ENCODE measurements at places on chromosomes 3 and 15. TPM values are rescaled to one million over a fixed set of nuclear protein-coding genes. Genes with fewer than 3 reads are reported as not detected.

HIGD2B gene
- not detected for total RNA-seq

AQR gene
- total RNA-seq = 45.1 TPM

- DNase-seq = no peak
Observed at GRCh38 chr3:149089395-149089794, 3.1 kb upstream of the HLTF start.

- no peak for DNase-seq
Observed at GRCh38 chr3:172700256-172700655, 10.6 kb downstream of the NCEH1 start.

DNA sequence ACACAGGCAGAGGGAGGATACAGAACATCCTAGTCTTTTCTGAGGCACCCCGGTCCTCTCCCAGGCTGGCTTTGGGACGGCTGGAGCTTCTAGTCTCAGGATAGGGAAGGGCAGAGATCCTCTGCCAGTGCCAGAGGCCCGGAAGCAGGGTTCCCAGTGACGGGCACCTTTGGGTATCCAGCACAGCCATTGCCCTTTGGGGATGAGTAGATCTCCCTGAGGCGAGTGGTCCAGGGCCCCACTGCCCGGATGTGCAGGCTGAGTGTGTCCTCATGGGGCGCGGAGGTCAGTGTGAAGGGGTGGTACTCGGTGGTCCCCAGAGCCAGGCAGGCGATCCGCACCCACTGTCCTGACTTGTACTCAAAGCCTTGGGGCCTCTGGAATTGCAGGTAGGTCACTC is 18.3 kb downstream of the DUOX2 start:
- no peak for DNase-seq

- no peak for DNase-seq
Observed at GRCh38 chr3:165040186-165040585, 38.1 kb downstream of the SI start.

- no peak for DNase-seq
Observed at GRCh38 chr3:183252118-183252782, 803 bp upstream of the B3GNT5 start.

DNA sequence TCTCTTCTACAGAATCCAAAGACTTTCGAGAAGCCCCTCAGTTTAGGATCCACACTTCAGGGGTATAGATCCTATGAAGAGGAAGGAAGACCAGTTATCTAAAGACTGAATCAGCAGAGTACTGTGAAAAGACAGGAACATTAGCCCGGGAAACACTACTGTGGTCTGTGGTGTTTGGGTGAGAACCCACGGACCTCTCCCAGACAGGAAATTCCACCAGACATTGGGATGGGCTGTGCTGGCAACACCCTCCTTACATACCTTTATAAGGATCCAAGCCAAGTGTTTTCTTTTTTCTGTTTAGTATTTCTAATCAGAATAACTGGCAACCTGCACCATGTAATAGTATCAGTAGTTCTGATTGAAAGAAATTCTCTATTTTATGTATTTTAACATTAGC is 14.1 kb downstream of the TMEM207 start:
- peak; percentile 22 for DNase-seq
